ENCODE measurements at places on chromosomes 5 and 9.

DNA sequence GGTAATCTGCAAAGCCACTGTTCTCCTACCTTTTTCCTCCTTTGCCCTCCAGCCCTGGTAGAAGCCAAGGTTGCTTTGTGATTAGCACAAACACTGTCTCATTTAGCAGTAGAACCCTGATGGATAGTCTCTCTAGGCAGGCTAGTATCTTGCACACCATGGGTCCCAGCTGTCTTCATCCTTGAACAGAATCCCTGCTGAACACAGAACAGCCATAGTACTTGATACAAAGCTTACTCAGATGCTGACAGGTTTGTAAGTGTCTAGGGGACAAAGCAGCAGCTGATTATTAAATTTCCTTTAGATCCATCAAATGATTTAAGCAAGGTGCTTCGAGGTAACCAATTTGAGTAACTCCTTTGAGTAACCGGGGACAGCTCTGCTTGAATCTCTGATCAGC is 163.7 kb upstream of the PPP1R2B start:
- no peak for DNase-seq

DNA sequence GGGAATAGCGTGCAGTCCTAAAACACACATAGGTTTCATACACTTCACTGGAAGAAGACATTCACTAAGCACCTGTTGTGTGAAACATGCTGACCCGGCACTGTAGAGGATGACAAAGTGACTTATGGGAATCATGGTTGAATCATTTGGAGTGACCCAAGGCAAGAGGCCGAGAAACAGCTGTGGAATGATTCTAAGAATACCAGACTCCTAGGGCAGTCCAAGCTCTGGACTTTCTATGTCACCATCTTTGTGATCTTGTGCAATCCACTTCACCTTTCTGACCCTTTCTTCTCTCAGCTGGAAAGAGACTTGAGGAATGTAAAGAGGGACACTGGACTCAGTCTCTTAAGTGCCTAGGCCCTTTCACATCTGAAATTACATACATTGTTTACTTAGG is 13.1 kb downstream of the MSANTD3 start:
- DNase-seq: no peak

DNA sequence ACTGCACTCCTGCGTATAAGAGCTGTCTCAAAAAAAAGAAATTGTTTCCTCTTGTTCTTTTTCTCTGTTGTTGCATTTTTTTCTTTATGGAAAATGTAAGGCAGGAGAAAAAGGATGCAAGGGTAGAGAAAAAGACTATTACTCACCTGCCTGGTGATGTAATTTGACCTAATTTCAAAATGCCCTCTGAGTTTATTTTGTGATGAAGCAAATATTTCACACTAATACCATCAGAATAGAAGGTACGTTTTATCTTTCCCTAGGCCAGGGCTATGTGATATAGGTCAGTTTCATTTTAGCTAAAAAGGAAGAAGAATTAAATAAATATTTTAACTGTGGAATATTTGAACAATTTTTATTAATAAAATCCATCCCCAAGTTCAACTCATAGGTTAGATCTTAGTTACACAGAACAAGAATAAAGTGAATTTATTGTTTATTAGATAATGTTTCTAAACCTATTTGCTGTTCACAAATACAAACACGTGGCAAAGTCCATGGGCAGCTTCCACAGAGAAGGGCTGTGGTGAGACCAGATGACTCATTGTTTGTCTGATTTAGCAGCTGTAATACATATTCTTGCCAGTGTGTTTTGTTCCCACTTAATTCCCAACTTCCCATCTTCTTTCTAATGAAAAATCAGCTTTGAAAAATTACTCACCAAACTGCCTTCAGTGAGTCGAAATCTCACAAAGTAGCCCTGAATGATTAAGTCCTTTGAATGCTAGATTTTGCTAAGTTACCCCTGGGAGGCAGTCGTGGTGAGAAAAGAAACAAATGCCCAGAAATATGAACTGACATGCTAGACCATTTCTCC is 52.8 kb upstream of the CCDC112 start:
- no peak for DNase-seq

- no peak for DNase-seq
These were observed 107.5 kb downstream of the NREP start for GRCh38 chr5:111649516-111649915.

DNA sequence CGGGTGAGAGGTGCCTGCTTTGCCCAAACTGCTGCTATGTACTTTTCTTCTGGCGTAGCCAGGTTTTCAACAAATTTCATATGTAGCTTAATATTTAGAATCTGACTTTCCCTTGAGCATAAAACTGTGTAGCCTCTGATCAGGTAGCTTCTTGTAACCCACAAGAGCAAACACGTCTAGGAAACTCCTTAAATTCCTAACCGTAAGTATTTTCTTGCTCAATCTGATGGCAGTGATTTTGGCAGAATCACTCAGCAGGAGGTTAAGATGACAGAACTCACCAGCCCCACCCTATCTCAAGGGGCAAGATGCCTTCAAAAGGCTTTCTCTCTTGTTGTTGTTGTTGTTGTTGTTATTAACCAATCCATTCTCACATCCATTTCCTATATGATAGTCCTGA is 20.8 kb downstream of the CKMT2 start:
- no peak for DNase-seq

DNA sequence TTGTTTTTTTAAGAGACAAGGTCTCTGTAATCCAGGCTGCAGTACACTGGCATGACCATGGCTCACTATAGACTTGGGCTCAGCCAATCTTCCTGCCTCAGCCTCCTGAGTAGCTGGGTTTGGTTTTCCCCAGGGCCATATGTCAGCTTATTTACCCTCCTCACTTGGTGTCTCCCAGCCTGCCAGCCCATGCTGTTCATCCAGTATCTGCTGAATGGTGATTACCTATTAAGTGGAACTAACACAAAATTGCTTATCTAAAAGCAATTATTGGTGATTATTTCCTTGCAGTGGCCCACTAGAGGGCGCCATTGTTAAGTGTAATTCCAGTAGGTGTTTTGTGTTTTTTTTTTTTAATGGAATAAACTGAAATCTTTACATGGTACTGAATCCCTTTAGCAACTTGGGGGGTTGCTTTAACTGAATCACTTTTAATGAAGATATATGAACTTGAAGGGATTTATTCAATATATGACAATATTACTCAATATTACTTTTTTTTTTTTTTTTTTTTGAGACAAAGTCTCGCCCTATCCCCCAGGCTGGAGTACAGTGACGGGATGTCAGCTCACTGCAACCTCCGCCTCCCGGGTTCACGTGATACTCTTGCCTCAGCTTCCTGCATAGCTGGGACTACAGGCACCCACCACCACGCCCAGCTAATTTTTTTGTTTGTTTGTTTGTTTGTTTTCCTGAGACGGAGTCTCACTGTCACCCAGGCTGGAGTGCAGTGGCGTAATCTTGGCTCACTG is 13.8 kb downstream of the EXOSC2 start:
- peak; percentile 10 for DNase-seq

DNA sequence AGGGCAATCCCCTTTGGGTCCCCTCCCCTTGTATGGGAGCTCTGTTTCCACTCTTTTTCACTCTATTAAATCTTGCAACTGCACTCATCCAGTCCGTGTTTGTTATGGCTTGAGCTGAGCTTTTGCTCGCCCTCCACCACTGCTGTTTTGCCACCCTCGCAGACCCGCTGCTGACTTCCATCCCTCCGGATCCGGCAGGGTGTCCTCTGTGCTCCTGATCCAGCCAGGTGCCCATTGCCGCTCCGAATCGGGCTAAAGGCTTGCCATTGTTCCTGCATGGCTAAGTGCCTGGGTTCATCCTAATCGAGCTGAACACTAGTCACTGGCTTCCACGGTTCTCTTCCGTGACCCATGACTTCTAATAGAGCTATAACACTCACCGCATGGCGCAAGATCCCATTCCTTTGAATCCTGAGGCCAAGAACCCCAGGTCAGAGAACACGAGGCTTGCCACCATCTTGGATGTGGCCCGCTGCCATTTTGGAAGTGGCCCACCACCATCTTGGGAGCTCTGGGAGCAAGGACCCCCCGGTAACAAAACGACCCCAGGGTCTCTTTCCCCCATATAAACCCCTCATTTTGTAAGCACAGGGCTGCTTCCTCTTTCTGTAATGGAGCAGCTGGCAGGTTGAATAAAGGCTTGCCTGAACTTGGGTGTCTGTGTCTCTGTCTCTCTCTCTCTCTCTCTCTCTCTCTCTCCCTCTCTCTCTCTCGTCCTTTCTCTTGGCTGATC is 1166.2 kb downstream of the TAF11L14 start:
- DNase-seq: no peak

DNA sequence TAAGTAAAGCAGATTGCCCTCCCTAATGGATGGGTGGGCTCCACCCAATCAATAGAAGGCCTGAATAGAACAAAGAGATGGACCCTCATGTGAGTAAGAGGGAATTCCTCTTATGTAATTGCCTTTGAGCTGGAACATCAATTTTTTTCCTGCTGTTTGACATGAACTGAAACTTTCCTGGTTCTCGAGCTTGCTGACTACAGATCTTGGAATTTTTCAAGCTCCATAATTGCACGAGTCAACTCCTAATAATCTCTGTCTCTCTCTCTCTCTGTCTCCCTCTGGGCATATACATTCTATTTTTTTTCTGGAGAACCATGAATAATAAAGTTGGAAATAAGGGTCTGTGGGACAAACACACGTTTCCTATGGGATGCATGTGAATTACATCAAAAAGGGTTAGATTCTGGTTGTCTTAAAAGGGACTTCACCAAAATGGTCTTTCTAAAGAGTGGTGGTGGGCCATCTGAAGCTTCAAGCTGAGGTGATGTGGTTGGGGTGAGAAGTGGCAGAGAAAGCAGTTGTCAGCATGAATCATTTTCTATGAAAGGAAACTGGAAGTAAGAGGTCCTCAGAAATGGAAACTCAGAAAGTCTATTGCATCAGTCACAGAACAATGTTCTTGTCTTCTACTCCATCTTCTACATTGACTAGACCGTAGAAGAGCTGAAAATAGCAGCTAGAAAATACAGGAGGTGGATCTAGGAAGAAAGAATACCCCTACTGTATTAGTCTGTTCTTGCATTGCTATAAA is 47.0 kb upstream of the HOMER1 start:
- no peak for DNase-seq

- DNase-seq: no peak
These were observed 30.2 kb downstream of the WDR36 start for GRCh38 chr5:111122398-111122797.

DNA sequence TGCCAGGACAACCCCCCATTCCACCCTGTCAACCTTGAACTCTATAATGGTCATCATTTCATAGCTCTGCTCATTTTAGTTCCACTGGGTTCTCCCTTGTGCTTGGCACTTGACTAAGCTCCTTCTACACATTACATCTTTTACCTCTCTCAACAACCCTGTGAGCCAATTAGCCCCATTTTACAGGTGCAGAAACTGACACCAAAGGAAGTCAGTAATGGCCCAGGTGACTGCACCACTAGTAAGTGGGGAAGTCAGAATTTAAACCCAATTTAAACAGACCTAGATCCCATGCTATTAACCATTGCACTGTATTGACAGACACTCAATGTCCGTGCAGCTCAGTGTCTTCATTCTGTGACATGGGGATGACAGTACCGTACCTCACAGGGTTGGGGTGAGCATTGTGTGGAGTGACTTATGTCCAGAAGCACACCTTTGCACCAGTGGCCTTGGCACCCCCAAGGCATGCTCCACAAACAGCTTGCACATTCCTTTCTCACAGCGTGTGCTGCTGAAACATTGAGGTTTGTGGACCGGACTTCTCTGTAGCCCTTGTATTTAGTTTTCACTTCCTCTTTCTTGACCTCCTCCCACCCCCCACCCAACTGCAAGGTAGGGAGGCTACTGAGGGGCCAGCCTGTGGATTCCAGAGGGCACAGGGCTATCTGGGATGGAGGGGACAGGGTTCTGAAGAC is 23.1 kb downstream of the IRF1 start:
- DNase-seq: no peak

- no peak for DNase-seq
These were observed 3.8 kb upstream of the MIGA2 start for GRCh38 chr9:129032541-129033159.

DNA sequence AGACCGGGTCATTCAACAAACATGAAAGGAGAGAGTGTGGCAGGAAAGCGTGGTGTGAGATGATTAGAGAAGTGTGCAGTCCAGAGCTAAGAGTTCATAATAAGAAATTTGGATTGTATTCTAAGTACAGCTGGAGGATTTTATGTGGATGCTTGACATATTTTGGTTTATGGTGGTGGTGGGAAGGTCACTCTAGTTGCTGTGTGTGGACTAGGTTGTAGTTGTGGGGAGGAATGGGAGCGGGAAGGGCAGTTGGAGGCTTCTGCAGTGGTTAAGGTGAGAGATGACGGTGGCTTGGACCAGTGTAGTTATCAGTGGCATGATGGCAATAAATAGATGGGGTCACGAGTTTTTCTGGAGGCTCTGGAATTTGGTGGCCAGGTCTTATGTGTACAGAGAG is 45.7 kb upstream of the GPR151 start:
- no peak for DNase-seq

DNA sequence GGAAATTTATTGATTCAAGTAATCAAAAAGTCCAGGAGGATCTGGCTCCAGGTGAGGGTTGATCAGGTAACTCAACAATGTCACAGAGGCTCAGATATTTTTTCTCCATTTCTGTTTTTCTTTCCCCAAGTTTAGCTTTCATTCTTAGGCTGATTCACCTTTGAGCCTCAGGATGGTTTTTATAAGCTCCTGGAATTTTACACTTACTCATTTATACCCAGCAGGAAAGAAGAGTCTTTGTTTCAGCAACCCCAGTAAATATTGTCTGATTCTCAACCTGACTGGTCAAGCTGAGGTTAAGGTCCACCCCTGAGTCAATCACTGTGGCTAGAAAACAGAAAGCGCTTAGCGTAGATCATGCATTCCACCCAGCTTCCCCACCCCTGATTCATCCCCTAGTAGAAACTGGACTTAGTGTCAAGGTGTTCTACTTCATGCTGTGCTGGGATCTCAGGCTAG is 500.6 kb downstream of the KIF4B start:
- DNase-seq: no peak

DNA sequence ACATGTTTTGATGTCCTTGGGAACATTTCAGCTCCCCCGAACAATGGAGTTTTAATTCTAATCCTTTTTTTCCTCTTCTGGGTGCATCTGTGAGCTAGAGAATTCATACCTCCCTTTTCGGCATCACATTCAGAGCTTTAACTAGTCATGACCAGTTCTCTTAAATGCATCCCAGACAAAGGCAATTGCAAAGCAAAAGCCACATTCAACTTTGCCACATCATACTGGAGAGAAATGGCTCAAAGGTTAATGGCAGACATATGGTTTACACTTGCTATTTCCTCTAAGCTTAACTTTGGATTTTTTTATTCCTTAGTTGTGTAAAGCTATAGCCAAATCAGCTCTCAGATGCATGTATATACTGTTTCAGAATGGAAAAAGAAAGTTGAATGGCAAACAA is 153.3 kb downstream of the ESM1 start:
- DNase-seq: no peak

Data from activated naive CD4-positive, alpha-beta T cell (primary cell).